ENCODE measurements at places on chromosomes 3 and 15.

DNA sequence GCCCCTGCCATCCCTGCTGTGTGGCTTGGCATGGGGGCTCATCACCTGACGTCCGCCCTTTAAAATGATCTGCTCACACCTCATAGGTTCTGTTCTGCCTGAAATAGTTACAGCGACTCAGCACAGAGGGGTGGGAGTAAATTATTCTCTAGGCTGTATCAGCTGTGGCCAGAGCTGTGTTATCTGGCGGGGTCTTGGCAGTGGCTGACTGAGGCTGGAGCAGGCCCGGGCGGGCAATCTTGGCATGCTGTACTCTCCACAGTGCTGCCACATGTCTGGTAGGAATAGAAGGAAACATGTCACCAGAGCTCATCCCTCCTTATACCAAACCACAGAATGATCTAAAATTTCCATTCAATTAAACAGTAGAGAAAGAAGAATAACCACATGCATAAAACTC lies 499.9 kb upstream of the LMCD1 start:
- no peak for DNase-seq

DNA sequence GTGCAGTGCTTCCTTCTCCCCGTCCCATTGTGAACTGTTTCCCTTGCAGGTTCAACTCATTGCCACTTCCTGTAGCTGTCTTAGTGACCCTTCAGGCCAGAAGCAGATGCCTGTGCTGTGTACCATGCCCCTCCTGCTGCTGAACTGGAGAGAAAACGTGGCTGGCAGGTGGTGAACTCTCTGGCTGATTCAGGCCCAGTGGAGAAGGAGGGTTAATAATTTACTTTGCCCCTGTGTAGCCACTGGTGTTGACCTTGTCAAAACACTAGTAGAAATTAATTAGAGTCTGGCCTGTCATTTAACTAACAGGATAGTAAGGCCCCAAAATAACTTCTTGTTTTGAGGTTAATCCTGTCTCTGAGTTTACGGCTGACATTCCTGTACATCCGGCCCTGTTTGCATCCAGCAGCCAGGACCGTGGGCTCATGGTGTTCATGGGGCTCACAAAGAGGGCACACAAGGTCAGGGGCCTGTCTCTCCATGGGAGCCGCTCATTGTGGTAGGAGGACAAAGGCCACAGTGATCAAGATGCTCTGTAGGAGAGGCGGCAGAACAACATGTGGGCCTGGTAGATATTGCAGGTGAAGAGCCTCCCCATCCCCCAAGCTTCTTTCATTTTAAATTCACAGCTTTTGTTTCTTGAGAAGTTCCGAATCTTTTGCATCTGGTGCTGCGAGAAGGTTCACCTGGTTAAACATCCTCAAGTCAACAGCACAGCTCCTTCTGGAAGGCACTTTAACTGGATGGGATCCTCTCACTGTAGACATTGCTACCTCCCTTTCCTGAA lies 101.6 kb downstream of the CGNL1 start:
- DNase-seq, result no peak

DNA sequence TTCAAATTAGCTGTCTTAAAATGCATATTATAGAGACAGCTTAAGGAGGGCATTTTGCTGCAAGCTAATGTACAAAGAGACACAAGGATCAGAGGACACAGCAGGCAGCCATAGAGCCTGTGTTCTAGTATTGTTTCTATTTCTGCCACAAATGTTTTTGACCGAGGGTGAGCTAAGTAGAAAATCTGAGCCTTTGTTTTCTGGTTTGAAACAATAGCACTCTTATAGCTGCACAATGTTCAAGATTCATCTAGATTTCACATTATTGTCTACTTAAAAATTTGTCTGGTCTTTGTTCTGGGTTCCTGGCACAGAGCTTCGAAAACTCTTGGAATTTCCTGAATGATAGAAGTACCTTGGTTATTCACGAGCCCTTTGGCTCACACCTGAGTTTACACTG lies 40.0 kb upstream of the TUSC7 start:
- no peak for DNase-seq

- DNase-seq, result no peak
These were observed 8.1 kb upstream of the PCOLCE2 start for GRCh38 chr3:142896996-142897395.

- DNase-seq, result no peak
These were observed 150.1 kb downstream of the PLD1 start for GRCh38 chr3:171660188-171660587.

DNA sequence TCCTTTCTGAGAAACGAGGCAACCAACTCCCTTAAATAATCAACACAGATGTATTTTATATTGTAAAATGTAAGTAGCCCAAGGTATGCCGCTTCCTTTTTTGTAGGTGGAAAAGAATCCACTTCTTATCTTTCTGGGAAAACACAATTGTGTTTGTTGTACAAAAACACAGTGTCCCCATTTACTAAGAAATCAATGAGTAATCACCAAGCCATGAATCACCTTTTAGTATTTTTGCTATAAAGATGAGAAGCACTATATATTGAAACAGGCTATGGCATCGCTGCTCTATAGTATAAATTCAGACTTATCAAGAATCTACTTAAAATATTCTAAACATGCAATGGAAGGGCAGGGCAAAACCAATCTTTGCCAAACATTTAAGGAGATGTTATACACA lies 104.0 kb downstream of the TNIK start:
- no peak for DNase-seq

GRCh38 chr3:195802261-195802701 lies 9.4 kb downstream of the MUC4 start:
- DNase-seq, result no peak

DNA sequence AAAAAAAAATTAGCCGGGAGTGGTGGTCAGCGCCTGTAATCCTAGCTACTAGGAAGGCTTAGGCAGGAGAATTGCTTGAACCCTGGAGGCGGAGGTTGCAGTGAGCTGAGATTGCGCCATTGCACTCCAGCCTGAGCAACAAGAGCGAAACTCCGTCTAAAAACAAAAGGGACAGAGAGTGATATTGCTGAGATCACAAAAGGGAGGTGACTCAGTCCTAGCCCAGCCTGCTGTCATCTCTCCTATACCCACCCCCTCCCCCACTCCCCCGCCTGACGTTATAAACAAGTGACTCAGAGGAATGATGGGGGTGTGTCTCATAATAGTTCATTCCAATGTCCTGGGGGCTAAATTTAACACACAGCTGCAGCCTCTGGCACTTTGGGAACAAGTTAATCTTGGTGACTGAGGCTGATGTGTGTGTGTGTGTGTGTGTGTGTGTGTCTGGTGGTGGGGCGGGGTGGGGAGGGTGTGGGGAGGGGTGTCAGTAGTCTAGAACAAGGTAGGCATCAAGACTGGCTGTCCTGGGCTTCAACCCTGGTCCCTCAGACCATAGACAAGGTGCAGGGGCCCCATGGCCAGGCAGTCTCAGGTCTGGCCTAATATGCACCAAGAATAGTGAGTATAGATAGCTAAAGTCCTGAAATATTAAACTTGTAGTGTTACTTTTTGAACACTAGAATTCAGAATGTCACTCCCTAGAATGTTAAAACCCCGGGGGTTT lies 1.3 kb upstream of the KLHL40 start:
- DNase-seq, result no peak

- no peak for DNase-seq
These were observed 4.6 kb upstream of the KCTD6 start for GRCh38 chr3:58487140-58487886.

GRCh38 chr3:71724584-71725270 lies 475 bp downstream of the EIF4E3 start:
- DNase-seq, result peak; percentile 66

GRCh38 chr3:15172806-15173205 lies 33.2 kb upstream of the CAPN7 start:
- DNase-seq, result no peak

- DNase-seq, result no peak
These were observed 164.9 kb upstream of the LRRN1 start for GRCh38 chr3:3634326-3634725.

GRCh38 chr3:193548406-193548805 lies 6.3 kb downstream of the ATP13A4 start:
- no peak for DNase-seq

GRCh38 chr3:98734306-98734705 lies 28.8 kb upstream of the ST3GAL6 start:
- DNase-seq, result no peak

Data from ecto neural progenitor cell (in vitro differentiated cells).